Activated CD4-positive, CD25-positive, alpha-beta regulatory T cell (primary cell): ENCODE measurements at places on chromosomes 5 and 9.

DNA sequence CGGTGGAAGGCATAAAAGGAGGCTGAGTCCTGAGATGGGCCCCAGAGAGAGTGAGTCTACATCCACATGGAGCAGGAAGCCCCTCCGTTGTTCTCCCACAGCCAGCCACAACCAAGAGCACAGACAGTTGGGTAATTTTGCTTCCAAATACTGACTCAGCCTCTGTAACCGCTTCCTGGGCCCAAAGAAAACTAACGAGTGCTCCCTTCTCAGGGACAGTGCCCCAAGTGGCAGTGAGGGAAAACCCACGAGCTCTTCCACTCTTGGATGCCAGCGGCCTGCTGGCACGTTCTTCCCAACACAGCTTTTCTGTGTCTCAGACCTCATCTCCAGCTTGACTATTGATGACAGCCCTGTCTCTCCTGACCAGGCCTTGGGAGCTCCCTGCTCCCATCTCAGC, 207.6 kb downstream of the FSTL4 start:
- no peak for DNase-seq

- DNase-seq, result no peak
Measured at GRCh38 chr5:124650951-124651662, 95.3 kb downstream of the ZNF608 start.

- DNase-seq, result no peak
Measured at GRCh38 chr5:108122702-108123101, 259.2 kb downstream of the FBXL17 start.

DNA sequence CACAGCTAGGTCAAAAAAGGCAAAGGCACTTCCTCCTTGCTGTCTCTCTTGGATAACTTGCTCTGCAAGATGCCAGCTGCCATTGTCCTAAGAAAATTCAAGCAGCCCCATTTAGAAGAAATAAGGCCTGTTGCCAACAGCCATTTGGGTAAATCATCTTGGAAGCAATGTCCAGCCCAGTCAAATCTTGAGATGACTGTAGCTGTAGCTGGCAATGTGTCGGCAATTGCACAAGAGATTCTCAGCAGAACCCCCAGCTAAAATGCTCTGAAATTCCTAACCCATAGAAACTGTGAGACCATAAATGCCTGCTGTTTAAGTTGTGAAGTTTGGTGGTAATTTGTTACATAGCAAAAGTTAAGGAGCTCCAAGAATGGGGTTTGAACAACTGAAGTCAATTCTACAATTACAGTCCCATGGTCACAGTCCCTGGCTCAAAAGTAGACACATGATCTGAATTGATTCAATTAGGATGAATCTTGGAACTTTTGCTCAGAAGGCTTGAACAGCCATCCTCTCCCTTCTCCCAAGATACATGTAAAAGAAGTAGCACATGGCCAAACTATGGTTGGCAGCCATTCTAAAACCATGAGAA, 151.1 kb downstream of the MPDZ start:
- DNase-seq, result no peak
